Endodermal cell (in vitro differentiated cells): ENCODE measurements at places on chromosomes 11 and 22. TPM values are rescaled to one million over a fixed set of nuclear protein-coding genes. Genes with fewer than 3 reads are reported as not detected.

GRCh38 chr11:5992604-5993251 lies 5.9 kb upstream of the OR52L1 start:
- no peak for DNase-seq

- DNase-seq = peak; percentile 85
Measured at GRCh38 chr22:43186272-43187170, at the start of gene TTLL12. TSS of gene TTLL12 (minus strand) at chr22:43187134. CDS start at chr22:43187069, 65 bp downstream.

- no peak for DNase-seq
Measured at GRCh38 chr11:35180317-35181233, 41.6 kb downstream of the CD44 start.

- no peak for DNase-seq
Measured at GRCh38 chr11:96543177-96543576, 153.4 kb downstream of the JRKL start.

- peak; percentile 39 for DNase-seq
Measured at GRCh38 chr11:126432065-126432461, 76.6 kb downstream of the ST3GAL4 start.

DNA sequence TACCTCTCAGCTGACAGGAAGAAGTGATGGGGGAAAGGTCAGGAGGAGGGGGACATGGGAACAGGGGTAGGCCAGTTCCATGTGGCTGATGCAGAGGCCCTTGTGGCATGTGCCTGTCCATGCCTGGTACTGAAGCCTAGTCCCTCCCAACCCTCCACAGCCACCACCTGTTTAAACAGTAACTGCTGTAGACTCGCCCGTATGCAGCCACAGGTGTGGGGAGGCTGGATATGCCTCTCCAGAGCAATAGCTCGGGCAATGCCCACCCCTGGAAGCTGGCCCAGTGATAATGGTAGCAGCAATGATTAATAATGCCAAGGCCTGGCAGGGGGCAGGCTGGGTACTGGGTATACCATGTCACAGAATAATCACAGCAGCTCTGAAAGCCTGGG lies 2.3 kb downstream of the SMTN start:
- no peak for DNase-seq

- DNase-seq = no peak
Measured at GRCh38 chr11:13168271-13168670, 109.3 kb upstream of the BMAL1 start.

CNGA4 gene
- total RNA-seq = 4.3 and 4.9 TPM in 2 replicates

ROBO4 gene
- 0.25 and 0.59 TPM in 2 replicates for total RNA-seq

LMF2 gene
- total RNA-seq = 40.3 to 58.8 TPM (median 56.9 TPM) in 3 replicates
